ENCODE measurements at places on chromosomes 12 and 14.

DNA sequence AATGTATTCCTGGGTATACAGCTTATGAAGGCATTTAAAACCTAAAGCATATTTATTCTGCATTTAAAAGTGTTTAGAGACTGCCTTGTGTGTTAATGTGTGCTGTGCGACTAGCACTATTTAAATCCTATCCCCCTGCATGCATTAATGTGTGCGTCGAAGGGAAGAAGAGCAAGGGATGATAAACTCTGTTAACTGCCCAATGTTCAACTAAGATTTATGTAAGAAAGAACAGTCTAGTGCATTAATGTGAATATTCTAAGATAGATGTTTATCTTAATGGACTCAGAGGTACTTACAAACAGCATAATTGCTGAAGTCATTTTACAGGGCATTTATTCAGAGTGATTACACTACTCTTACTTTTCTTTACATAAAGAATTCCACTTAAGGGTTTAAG is 424.8 kb downstream of the DIO2 start:
- no peak for DNase-seq

GRCh38 chr12:79455286-79455685 is 235.5 kb downstream of the PAWR start:
- DNase-seq, result no peak

- no peak for DNase-seq
Observed at GRCh38 chr14:56138928-56139327, 20.7 kb downstream of the PELI2 start.

DNA sequence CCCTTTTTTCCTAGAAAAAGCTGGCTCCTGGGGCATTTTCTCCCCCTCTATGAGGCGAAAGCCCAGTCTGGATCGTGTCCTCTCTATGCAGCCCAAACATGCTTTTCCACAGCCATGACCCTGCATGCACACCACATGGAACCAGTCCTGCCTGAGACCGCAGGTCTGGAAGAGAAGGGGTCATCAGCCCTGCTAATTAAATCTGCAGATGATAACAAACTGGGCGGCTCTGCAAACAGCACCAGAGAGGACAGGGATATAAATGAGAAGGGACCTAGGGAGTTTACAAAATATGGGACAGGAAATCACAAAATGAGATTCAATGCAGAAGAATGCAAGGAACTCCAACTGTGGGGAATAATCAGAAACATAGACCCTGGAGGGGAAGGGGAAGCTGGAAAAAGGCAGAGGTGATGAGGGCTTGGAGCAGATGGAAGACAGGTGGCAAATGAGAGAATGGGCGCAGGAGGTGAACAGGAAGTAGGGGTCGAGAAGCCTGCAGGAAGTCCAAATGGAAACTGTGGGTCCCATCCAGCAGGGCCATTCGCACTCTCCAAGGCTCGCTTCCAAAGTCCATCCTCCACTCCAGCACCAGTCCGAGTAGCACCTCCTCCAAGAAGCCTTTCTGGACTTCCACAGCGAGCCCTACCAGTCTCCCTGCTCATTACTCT is 76.3 kb downstream of the ANO2 start:
- no peak for DNase-seq

- no peak for DNase-seq
Observed at GRCh38 chr14:71060825-71061455, 153.7 kb downstream of the PCNX1 start.

DNA sequence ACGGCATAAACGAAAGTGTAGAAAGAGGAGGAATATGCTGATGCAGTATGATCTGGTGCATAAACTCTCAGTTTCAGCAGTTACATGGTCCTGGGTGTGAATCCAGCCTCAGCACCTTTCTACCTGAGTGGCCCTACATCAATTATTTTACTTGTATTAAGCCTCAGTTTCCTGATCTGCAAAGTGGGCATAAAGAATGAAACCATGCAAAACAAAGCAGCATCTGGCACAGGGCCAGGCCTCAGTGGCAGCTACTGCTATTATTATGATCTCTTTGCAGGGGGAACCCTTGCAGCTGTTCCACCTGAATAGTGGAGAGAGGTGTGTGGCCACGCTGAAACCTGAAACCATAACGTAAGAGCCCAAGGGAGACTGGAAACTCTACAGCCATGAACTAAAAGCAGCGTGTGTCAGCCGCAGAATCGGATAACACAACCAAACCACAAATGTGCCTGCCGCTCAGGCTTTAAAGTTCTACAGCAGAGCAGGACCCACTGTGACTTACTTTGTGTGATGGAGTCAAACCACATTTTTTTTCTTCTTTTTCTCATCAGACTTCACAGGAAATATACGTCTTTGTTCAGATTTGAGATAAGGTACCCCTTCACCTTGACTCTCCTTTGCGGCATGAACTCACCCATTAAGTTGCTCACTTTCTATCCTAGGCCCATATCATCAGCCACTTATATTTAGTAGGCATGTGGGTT is 29.2 kb upstream of the FOS start:
- no peak for DNase-seq

DNA sequence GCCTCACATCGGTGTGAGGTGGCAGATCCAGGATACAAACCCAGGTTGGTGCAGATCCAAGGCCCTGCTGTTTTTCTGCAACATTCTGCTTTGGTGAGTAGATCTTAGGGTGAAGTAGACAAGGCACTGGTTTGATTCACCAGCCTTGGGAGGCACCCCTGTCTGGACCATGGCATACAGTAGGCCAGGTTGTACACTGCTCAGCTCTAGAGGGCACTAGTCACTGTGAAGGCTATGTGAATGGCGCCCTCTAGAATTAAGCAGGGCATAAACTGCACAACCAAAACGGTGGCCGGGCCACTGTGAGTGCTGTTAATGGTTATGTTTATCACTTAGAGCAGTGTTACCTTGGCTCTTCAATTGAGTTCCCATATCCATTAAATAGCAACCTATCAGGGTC is 280.6 kb upstream of the PWP1 start:
- no peak for DNase-seq

DNA sequence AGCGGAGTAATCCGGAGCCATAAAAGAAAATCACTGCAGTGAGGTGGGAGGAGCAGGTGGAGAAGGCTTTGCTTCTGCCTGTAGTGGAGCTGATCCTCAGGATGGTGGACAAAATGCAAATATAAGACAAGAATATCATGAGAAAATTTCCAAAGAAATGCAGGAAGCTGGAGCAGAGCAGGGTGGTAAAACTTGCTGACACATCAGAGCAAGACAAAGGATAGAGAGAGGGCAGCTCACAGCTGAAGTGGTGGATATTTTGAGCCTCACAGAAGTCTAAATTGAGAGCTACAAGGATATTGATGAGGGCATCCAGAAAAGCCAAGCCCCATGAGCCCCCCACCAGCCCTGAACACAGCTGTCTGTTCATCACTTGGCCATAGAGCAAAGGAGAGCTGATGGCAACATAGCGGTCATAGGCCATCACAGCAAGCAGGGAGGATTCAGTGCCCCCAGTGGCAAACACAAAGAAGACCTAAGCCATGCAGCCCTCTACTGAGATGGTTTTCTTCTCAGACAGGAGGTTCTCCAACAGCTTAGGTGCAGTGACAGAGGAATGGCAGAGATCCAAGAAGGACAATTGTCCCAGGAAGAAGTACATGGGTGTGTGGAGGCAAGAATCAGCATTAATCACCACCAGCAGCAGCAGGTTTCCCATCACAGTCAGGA is 30.0 kb upstream of the ANP32D start:
- DNase-seq, result no peak

DNA sequence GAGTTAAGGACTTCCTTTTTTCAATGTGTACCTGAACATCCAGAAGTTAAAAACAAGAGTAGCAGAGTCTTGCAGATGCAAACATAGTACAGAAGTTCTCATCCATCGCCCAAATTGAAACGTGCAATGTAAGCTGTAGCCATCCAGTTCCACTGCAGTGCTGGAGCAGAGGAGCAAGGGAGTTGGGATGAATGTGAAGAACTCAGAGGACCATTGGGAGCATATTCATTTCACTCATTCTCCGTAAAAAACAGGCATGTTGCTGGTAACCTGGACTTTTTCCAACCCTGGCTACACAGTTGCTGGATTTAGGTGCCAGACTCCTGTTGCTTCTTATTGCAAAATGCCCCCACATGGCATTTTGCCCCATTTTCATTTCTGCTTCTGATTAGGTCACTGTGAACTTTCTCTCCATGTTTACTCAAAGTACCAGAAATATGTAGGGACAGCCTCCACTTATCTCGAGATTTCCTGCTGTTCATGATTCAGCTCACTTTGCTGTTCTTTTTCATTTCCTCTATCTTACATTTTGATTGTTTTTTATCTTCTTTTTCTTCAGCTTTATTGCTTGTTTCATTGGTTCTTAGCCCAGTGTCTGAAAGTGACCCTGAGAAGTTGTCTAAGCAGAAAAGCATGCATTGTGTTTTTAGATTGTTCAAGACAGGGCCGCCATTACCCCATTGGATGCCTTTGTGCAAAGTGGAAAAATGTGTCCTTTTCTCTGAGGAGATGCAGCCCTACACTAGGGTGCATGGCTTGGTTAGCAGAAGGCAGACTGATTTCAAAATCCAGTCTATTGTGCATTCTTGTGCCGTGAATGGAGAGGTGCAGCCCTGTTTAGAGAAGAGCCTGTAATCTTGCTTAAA is 109.0 kb upstream of the AMIGO2 start:
- DNase-seq, result no peak

- no peak for DNase-seq
Observed at GRCh38 chr12:108326254-108326750, 12.8 kb downstream of the CMKLR1 start.

- DNase-seq, result peak; percentile 19
Observed at GRCh38 chr14:51776102-51776894, 84.1 kb upstream of the GNG2 start.

DNA sequence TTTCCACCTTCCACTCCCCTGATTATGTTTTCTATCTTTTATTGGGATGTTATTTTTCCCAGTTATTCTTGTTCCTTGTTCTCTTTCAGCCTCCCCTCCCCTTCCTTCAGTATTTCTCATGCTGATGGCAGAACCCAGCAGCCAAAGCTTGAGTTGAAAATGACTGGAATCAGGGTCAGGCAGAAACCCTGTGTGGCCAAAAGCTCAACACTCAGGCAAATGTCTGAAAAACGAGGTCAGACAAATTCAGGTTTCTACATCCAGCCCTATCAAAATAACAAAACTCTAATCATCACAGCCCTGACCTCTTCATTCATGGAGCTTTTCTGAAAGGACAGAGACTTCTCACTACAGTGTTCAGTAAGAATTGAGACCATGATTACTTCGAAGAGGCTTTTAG is 134.6 kb downstream of the PTPRR start:
- no peak for DNase-seq

GRCh38 chr14:105126126-105126980 is 42.2 kb downstream of the JAG2 start:
- peak; percentile 16 for DNase-seq

- DNase-seq, result no peak
Observed at GRCh38 chr14:99272899-99273765, 1.1 kb upstream of the BCL11B start.

DNA sequence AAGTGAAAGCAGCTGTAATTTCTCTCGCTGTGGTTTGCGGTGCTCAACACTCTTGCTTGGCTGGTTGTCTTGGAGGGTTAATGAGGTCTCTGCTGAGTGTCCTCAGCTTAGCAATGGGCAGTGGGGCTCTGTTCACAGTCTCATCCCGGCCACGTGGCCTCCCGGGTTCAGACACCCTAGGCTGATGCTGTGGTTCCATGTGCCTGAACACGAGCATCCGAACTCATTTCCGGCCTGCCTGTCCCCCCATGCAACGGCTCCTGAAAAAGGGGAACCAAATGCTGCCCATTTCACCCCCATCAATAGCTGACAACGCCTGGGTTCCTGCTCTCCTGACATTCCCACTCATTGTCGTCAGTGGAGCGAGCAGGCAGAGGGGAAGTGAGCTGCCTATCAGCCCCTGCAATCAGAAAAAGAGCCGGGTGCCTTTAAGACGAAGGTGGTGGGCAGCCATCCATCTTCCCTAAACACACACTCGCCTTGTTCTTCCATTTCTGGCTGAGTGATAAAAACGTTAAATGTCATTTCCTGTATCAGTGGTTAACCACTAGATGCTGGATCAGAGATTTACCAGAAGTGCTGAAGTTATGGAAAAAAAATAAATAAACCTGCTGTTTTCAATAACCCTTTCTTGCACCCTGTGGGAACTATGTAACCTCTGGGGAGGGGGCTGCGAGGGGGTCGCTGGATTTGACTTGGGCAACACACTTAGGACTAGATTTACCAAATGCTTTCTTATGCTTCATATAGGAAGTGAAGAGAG is 60.3 kb upstream of the BCL2L14 start:
- no peak for DNase-seq

GRCh38 chr12:28050606-28051005 is 78.1 kb upstream of the PTHLH start:
- DNase-seq, result no peak

- no peak for DNase-seq
Observed at GRCh38 chr14:51653775-51654532, 2.2 kb downstream of the FRMD6 start.

- DNase-seq, result no peak
Observed at GRCh38 chr12:50545213-50545612, 40.4 kb downstream of the DIP2B start.
